ENCODE measurements at places on chromosomes 13 and 19.

GRCh38 chr13:62678039-62678438 lies 1262.4 kb upstream of the PCDH20 start:
- peak; percentile 10 for DNase-seq

DNA sequence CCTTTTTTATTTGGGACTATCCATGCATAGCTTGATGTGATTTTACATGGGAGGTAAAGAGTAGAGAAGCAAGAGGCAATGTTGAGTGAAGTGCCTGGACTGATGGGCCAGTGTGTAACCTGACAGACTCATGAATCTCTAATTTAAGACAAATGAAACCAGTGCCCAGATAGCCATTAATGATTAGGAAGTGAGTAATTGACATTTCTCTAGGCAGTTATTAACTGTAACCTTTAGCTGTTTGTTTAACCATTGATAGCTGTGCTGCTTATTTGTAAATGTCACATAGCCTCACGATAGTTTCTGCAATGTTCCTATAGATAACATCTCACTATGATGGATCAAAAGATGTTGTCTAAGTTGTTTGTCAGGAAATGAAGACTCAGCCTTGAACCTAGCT lies 1047.5 kb upstream of the SPRY2 start:
- no peak for DNase-seq

DNA sequence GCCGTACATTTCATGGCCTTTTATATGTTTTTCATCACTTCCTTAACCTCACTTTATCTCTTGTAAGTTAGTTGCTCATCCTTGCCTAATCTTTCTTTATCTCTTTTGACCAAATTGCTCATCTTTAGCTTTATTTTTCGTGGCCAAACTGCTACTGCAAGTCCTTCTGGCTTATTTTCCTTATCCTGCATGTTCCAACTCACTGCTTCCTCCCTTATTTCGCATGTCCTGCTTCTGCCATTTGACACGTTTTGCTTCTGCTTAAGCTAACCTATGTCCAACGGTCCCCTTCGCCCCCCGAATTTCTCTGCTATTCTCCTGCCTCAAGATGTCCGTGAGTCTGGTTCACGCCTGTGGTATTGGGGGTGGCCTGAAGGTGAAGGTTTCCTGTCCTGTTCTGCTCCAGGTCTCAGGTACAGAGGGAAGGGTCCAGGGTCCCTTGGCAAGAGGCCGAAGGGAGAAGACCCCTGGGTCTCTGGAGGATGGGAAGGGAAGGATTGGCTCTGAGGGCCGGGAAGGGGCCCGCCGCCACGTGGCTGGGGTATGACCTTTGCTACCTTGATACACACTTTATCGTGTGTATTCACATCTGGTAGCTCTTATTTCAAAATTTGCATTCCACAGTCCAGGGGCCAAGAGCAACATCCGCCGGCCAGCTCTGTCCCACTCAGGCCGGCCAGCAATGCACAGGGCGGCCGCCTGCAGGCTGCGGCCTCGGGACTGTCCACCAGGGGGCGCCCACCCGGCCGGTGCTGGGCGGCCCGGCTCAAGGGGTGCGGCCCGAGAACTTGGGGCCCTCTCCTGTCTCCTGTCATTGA lies 2.9 kb upstream of the C19orf85 start:
- DNase-seq: no peak

GRCh38 chr13:99281811-99282263 lies 23.7 kb upstream of the GPR18 start:
- no peak for DNase-seq

- no peak for DNase-seq
Measured at GRCh38 chr19:16462757-16463250, 9.0 kb downstream of the EPS15L1 start.

GRCh38 chr19:560121-560520 lies 12.3 kb upstream of the BSG start:
- no peak for DNase-seq

GRCh38 chr19:45323671-45324081 lies 1.0 kb upstream of the CKM start:
- no peak for DNase-seq

DNA sequence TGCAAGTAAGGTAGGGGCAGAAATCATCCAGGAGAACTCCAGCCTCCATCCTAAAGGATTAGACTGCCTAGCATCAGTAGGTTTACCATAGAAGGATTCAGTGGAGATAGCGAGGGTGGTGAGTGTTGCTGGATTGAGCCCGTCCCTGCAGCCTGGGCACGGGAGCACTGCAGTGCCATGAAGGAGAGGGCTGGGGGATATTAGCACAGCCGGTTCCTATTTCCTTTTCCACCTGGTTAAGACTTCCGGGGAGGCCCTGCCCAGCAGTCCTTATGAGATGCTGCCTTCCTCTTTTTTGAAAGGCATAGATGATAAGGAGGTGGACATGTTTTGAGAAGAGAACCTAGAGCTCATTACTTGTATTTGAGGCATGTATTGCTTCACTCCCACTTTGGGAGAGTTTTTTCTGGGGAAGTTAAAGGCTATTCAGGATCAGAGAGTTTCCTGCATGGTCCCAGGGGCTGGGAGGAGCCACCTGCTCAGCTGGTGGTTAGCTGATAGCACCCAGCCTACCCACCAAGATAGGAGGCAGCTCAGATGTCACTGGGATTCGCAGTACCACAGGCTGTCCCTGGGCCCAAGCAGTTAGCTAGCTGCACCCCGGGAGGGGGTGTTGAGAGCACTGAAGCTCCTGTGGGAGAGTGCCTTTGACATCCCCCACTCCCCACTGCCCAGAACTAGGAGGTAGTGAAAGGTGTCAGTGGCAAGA lies 17.2 kb downstream of the ACTN4 start:
- DNase-seq: no peak

DNA sequence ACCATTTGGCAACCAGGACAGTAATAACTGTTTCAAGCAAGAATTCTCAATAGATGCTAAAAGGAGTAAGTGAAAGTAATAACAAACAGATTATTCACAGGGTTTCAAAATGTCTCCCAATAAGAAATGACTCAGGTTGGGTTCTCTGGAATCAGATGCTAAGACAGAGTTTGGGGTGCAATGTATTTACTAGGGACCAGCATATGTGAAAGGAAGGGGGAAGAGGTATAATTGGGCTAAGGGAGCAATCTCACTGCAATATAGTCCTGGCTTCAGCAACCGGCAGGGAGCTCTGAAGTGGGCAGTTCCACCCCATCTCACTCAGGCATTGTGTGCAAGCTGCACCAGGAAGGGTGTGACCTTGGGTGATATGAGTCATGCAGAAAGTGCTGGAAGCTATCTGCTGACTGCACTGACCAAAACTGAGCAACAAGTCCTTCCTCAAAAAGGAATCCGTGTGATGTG lies 23.4 kb downstream of the ZDHHC20 start:
- DNase-seq: peak; percentile 66
